ENCODE measurements at places on chromosomes 5 and 9.

DNA sequence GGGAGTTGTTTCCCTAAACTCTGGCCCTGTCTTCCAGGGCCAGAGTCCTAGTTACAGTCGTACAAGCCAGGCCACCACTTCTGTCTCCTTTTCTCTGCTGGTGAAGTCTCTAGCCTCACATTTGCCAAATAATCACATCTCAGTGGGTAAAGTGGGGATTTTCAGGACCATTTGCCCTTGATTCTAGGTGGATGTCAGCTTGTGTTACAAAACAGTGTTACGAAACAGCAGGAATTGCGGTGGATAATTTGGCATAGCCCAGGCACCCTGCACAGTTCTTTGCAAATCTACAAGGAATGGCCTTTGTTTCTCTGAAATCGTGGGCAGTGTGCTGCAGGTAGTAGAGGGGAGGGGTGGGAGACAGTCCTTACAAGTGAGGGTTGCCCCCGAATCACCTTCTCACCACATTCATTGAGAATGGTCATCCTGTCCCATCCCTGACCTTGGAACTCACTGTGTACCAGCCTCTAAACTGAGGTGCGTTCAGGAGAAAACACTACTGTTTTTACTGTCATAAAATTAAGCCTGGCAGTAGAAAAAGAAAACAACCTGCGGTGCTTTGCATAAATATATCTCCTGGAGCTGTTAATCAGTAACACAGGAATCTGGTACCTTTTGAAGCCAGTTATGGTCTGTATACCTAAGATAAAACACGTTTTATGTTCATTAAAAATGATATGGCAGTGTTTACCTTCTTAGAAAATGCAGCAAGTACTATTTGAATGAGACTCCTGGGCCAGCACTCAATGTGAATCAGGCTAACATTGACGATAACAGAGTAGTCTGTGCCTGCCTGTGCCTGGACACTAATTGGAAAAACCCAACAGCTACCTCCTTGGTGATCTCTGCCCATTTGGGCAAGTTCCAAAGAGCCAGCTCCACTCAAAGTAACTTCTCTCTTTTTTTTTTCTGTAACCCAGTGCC is 44.3 kb downstream of the CYSTM1 start:
- DNase-seq = no peak

GRCh38 chr9:131288217-131288616 is 1.3 kb upstream of the PLPP7 start:
- no peak for DNase-seq

- no peak for DNase-seq
Measured at GRCh38 chr5:165231821-165232508, 1726.5 kb downstream of the MAT2B start.

DNA sequence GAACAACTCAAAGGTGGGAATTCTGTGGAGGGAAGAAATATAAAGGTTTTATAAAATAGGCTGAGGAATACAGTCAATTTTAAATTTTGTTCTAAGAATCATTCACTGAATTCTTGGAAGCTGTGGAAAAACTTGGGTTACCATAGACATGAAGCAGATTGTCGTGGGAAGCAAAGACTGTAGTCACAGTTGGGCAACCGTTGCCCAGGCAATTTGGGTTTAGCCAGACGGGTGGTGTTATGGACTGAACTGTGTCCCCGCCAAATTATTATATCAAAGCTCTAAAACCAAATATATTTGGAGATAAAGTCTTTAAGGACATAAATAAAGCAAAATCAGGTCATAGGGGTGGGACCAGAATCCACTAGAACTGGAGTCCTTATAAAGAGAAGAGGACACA is 463.7 kb upstream of the CTNND2 start:
- DNase-seq = no peak

DNA sequence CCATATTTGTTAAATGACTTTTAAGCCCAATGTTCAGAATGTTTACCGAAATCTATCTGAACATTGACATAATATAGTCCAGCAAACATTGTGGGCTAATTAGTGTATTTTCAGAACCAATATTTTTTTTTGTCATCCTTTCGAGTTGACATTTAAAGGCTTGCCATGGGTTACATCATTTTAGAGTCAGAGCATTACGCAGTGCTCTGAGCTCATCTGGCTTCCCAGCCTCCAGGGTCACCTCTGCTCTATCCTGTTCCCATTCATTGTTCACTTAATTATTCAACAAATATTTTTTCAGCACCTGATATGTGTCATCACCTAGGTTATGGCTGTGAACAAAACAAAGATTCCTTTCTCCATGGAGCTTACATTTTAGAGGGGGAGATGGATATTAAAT is 80.2 kb downstream of the SREK1 start:
- DNase-seq = no peak

DNA sequence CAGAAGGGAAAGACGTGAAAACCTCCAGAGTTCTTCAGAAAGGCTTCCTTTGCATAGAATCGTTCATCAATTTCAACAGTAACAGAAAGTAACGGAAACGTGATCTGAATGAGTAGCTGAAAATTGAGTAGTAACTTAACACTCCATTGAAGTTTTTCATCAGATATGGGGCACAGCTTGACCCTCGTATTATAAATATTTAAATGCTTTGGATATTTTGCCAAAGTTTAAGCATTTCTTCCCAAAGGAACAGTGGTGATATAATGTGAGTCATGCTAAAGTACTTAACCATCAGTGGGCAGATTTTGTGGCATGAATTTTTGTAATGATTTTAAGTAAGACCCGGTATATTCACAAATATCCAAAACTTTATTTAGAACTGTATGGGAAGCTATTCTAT is 67.4 kb upstream of the ADAMTS19 start:
- no peak for DNase-seq
